Cardiac fibroblast (primary cell): ENCODE measurements at places on chromosomes 1 and 21.

DNA sequence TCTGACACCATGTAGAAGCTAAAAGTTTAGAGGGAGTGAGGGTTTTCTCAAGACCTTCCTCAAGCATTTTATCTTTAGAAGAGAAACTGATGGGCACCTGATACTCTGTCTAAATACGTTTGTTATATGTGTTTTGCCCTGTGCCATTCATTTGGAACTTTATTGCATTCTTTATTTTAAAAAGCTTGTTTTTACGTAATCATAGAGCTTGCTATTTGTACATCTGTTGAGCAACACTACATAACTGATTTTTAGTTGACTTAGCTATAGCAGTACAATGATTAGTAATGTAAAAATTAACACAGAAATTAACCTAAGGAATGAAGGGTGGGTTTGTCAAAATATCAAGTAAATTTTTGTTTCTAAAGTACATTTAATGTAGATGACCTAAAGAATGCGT, 88.5 kb downstream of the RUNX3 start:
- no peak for DNase-seq

DNA sequence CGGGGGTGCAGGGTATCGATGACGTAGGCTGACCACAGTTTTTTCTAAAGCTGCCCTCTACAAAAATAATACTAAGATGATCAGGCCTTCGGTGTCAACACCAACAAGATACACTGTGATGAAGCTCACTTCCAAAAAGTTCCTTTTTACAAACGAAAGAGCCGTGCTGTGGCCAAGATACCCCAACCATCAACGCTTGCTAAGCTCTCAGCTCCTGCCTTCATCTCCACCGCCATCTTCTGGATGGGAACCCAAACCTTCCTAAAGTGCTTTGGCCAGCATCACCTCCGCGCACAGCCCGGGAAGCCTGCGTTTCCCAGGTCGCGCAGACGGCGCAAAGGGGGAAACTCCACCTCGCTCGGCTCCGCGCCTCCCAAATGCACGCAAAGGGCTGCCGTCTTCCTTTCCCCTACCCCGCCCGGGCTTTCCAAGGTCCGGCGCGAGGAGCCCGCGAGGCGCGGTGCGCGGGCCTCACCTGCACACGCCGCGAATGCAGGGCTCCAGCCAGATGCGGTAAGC, 541 bp downstream of the USP48 start:
- DNase-seq, result peak; percentile 72

DNA sequence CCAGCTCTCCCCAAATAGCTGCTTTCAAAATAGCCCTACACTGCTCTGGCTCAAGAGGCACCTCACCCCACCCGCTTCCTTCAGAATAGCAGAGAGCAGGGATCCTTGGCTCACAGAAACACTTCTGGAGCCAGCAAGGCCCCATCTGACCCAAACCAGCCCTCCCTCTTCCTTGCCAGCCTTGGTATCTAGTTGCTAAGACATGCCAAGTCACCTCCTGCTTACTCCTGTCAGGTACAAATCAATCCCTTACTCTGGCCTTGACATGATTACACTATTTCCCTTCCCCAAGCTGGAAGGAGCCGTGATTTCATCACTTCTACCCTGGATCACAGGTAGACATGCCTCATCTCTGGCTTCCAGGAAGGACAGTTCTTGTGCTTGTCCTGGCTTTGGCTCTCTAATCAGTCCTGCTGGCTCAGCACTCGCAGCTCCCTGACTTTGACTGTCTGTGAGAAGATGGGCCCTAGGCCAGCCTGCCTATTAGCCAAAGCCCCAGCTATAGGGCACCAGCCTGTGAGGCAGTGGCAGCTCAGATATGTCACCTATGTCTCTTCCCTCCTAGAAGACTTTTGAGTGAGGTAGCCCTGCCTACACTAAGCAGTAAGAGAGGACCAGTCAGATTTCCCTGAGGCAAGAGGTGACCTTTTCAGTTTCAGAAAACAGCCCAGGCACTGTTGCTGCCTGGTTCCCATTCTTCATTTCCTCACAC, 8.9 kb upstream of the MUTYH start:
- DNase-seq, result no peak

GRCh38 chr1:21280011-21280471, 10.2 kb downstream of the ECE1 start:
- DNase-seq, result peak; percentile 76

DNA sequence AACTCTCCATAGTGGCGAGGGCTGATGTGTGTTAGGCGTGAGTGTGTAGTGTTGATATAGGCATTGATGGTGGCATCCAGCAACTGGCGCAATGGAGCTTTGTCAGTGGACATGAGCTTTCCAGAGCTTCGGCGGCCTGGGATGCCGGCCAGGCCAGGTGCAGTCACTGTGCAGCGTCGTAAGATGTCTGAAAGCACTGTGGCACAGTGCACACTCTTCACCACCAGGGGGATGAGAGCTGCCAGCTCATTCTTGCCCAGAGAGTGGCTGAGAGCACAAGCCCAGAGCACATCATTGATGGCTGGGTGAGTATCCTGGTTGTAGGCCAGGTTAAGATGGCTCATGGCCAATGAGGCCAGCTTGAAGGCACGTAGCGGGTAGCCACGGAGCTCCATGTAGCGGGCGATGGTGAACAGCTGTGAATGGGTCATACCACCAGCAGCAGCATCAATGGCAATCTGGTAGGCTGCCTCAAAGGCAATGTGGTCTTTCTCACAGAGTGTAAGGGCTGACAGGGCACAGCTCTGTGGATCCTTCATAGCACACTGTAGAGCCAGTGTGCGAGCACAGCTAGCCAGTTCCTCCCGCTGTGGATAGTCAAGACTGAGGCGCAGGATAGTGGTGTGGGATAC, 6.7 kb downstream of the UROD start:
- peak; percentile 77 for DNase-seq

DNA sequence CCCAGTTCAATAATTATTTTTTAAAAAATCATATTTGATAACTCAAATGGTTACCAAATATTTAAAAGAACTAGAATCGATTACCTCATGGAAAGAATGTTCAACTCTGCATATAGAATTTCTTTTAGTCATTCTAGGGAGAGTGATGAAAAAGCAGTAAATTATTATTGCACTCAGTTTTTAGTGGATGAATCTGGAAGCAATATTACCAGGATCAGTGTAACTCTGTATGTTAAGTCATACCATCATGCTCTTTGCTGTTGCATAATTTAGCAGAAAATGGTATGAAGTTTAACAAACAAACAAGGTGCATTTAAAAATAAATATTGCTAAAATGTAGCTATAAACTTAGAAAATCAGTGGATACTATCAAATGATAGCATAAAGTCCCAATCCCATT, 46.1 kb upstream of the ARHGAP29 start:
- no peak for DNase-seq

GRCh38 chr1:77193951-77194350, 25.3 kb downstream of the PIGK start:
- no peak for DNase-seq

DNA sequence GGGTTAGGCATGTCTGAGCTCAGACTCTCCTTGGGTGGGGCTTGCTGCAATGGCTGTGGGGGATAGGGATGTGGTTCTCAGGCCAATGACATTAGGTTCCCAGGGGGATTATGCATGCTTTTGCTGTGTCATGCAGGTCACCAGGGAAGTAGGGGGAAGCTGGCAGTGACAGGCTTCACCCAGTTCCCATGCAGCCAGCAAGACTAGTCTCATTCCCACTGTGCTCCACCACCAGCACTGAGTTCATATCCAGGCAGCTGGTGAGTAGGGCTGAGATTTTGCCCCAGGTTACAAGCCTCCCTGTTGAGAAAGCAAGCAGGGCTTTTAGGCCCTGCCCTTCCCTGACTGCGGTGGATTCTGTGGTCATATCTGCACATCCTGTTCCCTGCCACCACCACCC, 32.1 kb upstream of the PLA2G5 start:
- DNase-seq, result no peak

DNA sequence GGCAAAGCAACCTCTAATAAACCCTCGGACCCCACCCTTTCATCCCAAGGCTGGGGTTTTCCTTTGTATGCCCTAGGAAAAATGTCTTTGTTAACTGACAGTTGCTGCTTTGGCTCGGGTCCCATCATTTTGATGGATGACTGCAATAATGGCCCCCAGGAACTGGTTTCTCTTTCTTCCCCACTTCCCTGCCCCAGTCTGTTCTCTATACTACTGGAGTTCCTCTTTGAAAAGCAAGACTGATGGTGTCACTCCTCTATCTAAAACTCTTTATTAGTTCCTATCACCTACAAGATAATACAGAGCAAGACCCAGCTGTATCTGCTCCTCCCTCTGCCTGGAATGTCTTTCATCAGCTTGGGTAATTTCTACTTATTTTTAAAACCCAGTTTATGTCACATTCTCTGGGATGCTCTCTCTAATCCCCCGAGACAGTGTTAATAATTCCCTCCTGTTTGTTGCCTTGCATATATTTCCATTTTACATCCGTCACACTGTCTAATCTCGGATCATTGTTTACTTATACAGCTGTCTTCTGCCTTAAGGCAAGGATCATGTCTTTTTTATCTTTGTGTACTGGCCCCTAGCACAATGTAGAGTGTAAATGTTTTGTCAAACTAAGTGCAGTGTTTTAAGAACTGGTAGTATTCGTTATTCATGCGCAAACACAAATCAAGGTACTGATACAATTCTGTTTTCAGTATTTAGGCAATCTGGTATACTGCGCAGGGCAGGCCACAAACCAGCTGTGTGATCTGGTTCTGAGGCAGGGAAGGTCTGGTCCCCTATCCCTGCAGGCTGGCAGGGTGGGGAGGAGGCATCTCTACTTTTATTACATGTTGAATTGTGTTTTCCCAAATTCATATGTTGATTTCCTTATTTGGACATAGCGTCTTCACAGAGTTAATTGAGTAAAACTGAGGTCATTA, 16.1 kb downstream of the SLAMF1 start:
- no peak for DNase-seq

- no peak for DNase-seq
Measured at GRCh38 chr1:94778808-94779207, 41.3 kb upstream of the SLC44A3 start.

DNA sequence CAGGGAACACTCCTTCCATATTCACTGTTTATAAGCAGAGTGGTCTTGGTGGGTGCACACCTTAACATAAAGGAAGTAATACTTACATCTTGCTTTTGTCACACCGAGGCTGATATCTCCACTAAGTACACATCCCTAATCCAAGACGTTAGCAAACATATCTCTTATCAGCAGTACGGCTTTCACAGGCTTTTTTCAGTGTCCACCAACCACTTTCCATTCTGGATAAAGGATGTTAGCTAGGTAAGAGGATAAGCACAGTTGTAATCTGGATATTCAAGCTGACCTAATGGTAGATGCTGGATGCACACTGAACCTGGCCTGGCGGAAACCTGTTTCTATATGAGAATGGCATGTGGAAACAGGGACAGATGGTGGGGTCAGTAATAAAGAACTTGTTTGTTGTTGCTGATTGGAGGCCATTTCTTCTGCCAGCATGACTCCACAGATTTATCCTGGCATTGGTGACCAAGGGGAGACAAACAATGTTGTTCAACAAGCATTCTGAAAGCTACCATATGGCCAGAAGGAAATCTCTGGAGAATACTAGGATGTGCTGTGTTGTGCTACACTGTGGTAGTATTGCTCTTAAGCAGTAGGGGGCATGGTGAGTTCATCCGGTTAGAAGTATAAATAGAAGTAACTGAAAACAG, 416.4 kb downstream of the PTBP2 start:
- DNase-seq, result peak; percentile 92

DNA sequence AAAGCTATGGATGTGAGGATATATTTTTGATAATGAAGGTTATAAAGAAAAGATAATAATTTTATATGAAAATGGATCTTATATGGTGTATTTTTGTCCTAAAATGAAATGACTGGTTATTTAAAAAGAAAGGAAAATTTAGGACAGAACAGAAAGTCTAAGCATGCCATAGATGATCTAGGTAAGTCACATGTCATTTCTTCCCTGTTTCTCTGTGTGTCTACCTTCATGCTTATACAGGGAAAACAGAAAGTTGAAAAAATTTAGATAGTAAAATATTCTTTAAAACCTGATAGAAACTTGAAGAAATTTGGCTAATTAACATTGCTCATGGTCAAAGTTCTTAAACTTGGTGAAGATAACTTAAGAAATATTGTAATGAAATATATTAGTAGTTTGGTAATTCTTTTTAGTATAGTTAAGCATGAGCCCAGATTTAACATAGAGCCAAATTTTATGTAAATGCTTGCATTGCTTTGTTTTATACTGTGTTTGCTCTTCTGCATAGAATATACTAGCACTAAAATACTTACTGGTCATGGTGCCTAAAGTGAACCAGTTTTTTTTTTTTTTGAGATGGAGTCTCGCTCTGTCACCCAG, 12.4 kb upstream of the GBP4 start:
- no peak for DNase-seq

DNA sequence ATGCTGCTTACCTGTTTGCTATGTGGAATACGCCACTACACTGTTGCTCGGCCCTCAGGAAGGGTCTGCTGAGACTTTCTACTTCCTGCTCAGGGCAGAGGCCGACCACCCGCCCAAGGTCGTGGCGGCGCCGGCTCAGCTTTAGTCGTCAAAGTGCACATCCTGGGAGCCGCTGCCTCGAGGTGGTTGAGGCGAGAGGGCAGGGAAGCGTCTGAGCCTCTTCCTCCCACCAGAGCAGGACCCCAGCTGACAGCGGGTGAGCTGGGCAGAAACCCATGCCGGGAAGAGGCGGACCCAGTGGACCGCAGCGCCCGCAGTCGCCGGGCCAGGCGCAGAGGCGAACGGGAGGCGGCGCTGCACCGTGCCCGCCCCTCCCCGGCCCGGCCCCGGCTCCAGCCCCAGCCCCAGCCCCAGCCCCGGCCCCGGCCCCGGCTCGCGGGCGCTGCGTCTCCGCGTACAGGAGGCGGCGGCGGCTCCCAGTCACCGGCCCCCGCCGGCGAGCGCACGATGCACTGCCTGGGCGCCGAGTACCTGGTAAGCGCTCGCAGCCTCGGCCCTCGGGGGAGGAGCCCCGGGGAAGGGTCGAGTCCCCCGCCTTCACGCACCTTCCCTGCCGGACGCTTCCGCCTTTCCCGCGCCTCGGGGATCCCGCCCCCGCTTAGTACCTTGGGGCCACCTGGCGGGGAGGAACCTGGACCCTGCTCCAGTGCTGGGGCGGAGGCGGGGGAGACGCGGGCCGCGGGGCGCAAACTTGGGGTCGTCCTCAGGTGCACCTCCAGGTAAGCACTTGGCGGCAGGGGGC, at the start of gene SLC44A3:
SLC44A3 (plus strand) TSS at position 413 of the 802 bp plus-strand sequence; CDS start at position 508, 95 bp downstream.
- peak; percentile 28 for DNase-seq
